Kidney tubule cell (primary cell): ENCODE measurements at places on chromosomes 3 and 15.
A peak's percentile ranks its signal among the peaks of the same experiment; 100 is the strongest.

DNA sequence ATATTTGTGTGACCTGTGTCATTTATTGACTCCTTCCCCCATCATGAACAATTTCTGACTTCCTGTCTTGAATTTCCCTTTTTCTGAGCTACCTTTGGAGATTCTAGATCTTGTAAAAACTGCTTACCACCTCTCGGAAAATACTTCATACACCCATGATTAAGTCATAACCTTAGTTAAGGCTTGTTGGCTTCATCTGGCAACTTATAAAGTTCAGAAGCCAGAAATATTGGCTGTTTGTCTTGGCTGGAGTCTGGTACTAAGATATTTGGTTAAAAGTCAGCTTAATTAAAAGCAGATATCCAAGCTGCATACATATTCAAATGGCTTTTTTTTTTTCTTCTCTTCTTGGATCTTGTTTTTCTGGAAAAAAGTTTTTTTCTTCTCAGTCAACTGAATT, 37.3 kb upstream of the B3GALNT1 start:
- DNase-seq, result no peak

DNA sequence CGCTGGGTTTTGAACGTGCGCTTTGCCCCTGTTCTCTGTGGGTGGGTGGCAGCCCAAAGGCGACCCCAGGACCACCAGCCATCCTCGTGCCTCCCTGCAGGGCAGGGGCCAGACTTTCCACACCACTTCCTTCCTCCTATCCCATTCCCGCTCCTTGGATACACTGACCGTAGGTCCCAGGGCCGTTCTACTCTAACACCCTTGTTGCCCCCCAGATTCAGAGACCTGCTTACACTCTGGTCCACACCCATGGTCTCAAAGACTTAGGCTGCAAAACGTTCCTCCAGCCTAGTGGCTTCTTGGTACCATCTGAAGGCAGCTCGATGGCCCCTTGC, 318 bp upstream of the DCLK3 start:
- no peak for DNase-seq

DNA sequence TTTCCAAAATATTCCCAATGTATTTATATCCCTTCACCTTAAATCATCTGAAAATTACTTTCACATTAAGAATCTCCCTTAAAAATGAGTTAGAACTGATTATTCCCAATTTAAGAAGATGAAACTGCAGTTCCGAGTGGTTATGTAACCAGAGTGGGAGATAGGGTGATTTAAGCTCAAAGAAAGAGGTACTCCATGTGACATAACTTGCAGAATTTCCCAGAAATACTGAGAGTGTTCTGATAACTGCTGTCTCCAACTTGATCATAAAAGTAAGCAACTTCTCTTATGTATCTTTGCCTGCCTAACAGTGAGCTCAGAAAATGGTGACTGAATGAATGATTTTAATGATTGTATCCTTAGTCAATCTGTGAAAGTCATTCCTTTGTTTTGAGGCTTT, 32.3 kb downstream of the ARRDC4 start:
- no peak for DNase-seq

GRCh38 chr3:112109322-112109721, 23.1 kb downstream of the C3orf52 start:
- DNase-seq, result no peak

DNA sequence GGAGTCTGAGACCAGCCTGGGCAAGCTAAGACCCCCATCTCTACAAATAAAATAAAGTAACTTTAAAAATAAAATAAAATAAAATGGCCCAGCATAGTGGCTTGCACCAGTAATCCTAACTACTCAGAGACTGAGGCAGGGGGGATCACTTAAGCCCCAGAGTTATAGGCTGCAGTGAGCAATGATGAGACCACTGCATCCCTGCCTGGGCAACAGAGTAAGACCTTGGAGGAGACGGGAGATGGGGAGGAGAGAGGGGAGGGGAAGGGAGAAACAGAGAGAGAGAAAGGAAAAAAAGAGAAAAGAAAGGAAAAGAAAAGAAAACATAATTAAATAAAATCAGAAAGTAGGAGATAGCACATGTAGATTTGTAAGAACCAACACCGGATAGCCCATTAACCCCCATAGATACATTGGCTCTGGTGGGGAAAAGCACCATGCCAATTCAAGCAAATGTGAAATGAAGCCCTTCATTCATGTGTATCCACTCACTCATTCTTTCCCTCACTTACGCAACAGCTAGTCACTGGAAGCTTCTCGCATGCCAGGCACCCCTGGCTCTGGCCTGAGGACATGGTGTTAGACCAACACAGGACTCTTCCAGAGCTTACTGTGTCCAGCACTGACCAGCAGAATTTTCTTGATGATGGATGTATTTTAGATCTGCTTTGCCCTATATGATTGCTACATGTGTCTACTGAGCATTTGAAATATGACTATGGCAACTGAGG, 183.2 kb downstream of the MAGI1 start:
- DNase-seq, result peak; percentile 57

DNA sequence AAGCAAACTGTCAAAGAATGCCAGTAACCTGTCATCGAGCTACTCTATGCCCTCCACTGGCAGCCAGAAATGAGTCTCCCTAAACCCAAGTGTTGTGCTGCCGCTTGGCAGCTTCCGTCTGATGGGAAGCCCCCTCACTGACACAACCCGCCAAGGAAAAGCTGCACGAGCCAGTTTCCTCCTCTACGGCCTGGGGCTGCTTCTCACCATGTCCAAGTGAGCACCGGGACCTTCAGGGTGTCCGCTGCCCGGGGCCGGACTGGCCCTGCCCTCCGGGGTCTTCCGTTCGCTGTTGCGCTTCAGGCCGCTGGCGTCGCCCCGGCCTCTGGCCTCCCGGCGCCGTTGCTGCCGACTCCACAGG, 490 bp downstream of the TOMM70 start:
- DNase-seq, result peak; percentile 33

DNA sequence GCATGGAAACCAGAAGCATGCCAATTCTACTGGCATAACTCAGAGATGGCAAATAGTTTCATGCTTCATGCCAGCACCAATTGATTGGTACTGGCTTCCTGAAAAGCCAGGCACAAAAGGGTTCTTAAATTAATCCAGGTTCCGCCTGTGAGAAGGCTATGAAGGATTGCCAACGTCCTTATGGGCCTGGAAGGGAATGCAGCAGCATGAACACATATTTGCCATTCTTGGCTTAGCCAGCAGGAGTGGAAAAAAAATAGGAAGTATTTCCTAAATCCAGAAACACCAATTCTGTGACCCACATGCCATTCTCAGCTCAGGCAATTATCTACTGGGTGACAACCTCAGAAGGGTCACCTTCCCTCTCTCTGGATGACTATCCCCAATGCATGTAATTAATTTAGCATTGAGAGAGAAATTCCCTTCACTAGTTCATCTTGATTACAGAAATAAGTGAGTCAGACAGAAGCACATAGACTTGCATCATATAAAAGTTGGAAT, 36.0 kb downstream of the ADAMTS9 start:
- DNase-seq, result no peak

- DNase-seq, result no peak
These were observed 67.7 kb downstream of the CYP19A1 start for GRCh38 chr15:51270706-51271105.

GRCh38 chr3:170428095-170428494, 9.4 kb downstream of the CLDN11 start:
- no peak for DNase-seq

- peak; percentile 62 for DNase-seq
These were observed 9.3 kb downstream of the VEPH1 start for GRCh38 chr3:157493627-157494550.

GRCh38 chr3:198113206-198114053, 153.4 kb downstream of the LMLN start:
- no peak for DNase-seq
